ENCODE measurements at places on chromosomes 2 and 18. TPM values are rescaled to one million over a fixed set of nuclear protein-coding genes. Genes with fewer than 3 reads are reported as not detected.

Gene CCDC85A
- polyA plus RNA-seq: 4.9 TPM

Gene HPCAL1
- polyA plus RNA-seq: 20.2 TPM

Gene KIF1A
- polyA plus RNA-seq: 11.5 TPM

Gene CCDC102B
- polyA plus RNA-seq: 16.9 TPM

Gene RAMP1
- not detected for polyA plus RNA-seq

Gene METTL8
- polyA plus RNA-seq: 18.7 TPM

Gene HOXD4
- 10.9 TPM for polyA plus RNA-seq

Gene LINC00305
- not detected for polyA plus RNA-seq

Gene CFC1
- not detected for polyA plus RNA-seq

Gene M1AP
- 1.4 TPM for polyA plus RNA-seq

Gene RASGRP3
- 41.0 TPM for polyA plus RNA-seq

Gene RGPD4
- polyA plus RNA-seq: 0.04 TPM

Gene MOB1A
- 81.4 TPM for polyA plus RNA-seq

Gene FEV
- polyA plus RNA-seq: 0.14 TPM
